Muscle of leg (tissue), 16 donors: ENCODE measurements at places on chromosomes 1 and 21. TPM values are rescaled to one million over a fixed set of nuclear protein-coding genes. Genes with fewer than 3 reads are reported as not detected.

The ZFP69 gene
- 4.4 TPM for polyA plus RNA-seq

The CFAP126 gene
- polyA plus RNA-seq, result not detected

The LAX1 gene
- polyA plus RNA-seq, result 0.07 TPM

The ZNF593OS gene
- 0.55 TPM for polyA plus RNA-seq

The CYYR1 gene
- polyA plus RNA-seq, result 13.2 TPM

The OR2L8 gene
- polyA plus RNA-seq, result not detected

The CD1D gene
- polyA plus RNA-seq, result 1.6 TPM

GRCh38 chr1:67834246-67834877 is 1.1 kb upstream of the GNG12 start:
- no peak for DNase-seq

GRCh38 chr21:45411810-45412206 is 6.8 kb downstream of the COL18A1 start:
- no peak for DNase-seq

DNA sequence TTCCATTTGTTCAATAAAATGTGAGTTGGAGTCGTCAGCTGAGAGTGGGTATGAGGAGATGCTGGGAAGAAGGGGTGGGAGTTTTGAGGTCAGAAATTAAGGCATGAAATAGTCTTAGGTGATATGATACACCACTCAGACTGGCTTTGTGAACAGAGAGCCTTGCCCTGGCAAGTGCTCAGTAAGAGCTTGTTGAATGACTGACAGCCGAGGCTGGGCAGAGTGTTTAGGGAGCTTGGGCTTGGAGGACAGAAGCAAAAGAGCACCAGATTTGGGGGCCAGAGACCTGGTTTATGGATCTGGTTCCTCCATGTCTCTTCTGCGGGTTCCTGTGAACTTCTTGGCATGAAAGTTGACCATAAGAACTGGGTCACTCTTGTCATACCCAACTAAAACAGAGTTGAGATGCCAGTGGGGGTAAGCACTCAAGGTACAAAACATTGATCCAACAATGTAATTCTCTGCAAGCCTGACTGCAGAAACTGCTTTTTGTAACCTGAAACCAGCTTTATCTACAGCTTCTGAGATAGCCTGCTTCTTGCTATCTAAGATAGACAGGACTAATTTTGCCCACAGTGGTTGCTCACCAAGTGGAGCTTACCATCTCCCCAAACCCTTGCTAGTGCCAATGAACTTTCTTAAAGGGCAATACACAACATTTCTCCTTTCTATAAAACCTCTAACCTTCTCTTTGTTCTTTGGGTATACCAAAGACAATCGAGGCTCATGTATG is 126.4 kb downstream of the TENT5C start:
- no peak for DNase-seq

- DNase-seq, result no peak
These were observed 13.1 kb upstream of the BCL9 start for GRCh38 chr1:147527941-147528936.

DNA sequence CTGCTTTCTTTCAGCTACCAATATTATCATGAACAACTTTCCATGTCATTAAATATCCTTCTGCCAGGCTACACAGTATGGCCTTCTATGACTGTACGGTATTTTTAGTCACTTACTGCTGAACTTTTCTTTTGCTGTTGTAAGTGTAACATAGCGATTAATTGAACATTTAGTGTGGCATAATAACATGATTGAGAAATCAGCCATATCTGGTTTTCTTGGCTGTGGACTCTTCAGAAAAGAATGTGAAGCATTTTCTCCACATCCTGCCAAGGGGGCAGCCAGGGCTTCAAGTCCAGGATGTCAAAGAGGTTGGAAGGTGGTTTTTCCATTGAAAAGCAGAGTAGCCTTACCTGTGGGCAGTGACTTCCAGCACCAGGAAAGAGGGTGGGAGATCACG is 8.8 kb upstream of the AHCYL1 start:
- no peak for DNase-seq

- DNase-seq, result no peak
These were observed 457.4 kb downstream of the SETD4 start for GRCh38 chr21:35602811-35603362.

DNA sequence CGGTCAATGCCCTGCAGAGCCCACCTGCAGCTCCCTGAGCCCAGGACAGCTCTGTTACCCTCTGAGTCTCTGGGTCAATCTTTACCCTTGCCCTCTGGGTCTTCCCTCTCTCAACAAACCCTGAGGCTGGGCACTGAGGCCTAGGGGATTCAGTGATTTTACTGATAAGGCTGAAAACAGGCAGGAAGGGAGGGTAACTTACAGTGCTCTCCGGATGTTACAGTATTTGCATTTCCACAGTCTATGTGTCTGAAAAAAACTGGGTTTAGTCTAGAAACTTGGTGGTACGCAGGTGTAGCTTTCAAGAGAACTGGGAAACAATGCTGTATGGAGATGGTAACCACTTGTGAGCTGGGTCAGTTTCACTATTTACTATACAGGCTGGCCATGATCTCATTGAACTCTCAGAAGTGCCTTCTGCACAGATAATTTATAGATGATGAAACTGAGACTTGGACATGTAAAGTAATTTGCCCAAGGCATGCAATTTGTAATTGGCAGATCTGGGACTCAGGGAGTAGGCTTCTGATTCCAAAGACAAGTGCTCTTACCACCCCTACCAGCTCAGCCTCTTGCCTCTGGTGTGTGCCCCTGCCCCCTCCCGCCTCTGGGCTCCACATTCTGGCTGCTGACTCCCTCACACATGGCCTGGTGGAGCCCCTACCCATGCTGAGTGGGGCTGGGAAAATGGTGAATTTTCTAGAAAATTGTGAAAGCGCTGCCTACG is 48.8 kb downstream of the TENT5C start:
- DNase-seq, result no peak

GRCh38 chr1:3423245-3423829 is 31.1 kb upstream of the ARHGEF16 start:
- no peak for DNase-seq

GRCh38 chr1:54296666-54297065 is 96.7 kb downstream of the MRPL37 start:
- DNase-seq, result no peak

DNA sequence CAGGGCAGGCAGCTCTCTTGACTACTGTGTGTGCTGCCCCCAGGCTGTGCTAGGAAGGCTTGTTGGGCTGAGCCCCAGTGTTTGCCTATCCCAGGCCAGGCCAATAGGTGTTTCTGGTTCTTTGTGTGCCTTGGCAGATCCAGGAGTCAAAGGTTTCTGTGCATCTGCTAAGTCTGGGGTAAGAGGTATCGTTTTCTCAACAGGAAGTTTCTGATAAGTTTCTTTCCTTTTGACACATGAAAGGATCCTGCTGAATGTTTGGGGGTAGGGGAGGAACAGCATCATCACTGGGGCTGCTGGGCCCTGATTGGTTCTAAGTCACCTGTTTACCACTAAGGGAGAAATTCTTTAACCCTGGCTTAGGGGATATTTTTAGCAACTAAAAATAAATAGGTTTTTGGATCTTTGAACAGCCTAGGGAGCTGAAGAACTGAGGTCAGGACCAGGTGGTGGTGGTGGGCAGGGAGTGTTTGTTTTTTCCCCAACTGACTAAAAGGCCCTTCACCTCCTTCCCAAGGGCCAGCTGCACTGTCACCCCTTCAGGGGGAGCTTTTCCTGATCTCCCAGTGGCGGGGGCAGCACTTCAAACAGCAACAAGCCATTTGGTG is 85.1 kb downstream of the KCNN3 start:
- no peak for DNase-seq

GRCh38 chr1:222187566-222188332 is 360.2 kb downstream of the HHIPL2 start:
- DNase-seq, result peak; percentile 6

GRCh38 chr1:38489844-38490270 is 369.7 kb downstream of the RRAGC start:
- DNase-seq, result no peak

GRCh38 chr1:245715291-245715701 is 560.5 kb downstream of the KIF26B start:
- no peak for DNase-seq

DNA sequence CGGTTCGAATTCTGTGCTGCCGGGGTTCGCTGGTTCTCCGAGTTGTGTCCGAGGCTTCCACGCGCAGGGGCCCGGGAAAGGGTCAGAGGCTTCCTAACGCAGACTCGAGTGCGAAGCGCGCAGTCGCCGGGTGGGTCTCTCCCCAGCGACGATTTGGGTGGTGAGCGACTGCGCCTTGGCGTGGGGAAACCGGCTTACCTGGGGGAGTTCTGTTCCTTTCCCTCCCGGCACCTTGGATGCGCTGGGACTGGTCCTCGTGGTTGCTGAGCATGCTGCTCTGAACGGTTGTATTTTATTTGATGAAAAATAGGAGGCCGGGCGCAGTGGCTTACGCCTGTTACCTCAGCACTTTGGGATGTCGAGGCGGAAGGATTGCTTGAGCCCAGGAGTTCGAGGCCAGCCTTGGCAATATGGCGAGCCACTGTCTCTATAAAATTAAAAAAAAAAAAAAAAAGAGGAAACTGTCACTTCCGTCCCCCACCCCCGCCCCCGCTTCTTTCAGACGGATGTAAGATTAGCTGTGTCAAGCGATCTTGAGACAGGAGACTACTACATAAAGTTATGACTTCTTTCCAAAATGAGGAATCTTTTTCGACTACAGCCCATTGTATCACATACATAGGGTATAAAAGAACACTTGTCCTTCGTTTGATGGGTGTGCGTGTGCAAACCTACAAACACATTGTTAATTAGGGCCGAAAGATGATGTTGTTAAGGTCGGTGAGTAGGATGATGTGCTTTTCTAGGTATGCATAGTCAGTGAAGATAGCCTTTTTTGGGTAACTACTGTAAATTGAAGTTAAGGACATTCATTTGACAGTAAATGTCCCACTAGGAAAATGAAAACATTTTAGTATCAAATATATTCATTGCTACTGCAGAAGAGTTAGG is at the start of gene CCDC18:
CCDC18 (plus strand) TSS at position 2 of the 891 bp plus-strand sequence. CDS start 2,638 bp downstream, outside the sequence.
- peak; percentile 57 for DNase-seq

DNA sequence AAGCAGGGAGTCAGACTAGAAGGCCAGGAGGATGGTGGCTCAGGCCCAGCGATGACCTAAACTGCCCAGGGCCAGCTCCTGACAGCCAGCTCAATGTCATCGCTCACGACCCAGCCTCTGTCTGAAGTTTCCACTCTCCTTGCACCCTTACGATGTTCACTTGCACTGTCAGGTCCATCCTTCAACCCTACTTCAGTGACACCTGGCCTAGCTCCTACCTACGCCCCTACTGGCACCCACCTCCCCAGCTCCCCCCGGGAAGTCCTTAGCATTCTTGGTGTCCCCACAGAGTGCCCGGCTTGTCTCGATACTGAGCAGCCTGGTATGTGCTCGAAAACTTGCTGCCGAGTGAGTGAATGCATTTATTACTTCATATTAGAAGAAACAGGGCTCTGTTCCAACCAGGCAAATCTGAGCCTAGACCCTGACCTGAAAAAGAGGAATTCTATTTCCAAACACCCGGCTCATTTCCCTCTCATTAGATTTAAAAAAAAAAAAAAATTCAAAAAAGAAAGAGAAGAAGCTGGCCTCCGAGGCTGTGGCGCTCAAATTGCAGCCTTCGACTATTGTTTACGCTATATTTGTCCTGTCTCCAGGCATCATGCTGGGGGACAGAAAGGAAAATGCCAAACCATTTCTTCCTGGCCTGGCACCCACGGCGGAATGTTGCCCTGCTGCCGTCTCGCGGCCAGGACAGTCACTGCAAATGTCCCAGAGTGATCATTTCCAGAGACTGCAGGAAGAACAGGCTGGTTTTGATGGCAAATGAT is 29.8 kb upstream of the LRRC38 start:
- DNase-seq, result peak; percentile 78

- no peak for DNase-seq
These were observed 65.1 kb downstream of the CLIC6 start for GRCh38 chr21:34733852-34734251.

DNA sequence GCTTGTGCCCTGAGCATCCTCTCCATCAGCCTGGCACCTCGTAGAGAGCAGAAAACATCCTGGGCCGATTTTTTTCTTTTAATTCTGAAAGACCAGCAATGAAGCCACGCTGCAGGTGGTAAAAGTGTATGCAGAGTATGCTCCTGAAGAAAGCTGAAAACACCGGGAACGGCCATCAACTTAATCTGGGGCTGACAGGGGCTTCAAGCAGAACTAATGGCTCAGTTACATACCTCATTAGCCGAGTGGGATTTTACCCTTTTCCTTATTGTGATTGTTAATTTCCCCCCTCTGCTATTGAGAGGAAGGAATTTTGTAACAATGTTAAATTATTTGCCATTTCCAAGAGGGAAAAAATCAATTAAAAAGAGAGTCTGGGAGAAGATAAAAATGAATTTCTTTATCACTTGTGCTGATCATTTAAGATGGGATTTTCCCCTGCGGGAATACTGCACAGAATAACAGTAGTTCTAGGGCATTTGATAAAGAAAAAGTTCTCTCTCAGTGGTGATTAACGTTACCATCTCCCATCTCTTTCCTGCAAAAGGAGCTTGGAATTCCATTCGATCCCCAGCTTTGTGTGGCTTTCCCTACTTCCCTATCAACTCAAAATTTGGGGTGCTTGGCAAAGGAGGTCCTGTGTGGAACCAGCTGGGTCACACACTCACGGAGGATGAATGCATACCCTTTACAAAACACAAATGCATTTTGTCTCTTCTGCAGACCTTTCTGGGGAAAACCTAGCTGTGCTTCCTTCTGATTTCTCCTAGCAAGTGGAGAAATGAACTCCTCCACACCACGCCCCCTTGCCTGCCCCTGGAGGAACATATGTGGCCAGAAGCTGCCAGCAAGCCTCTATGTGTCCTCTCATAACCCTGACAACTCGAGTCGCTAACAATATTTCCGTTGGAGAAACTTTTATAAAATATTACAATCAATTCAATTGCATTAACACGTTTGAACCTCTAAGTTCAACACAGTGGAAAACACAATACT is 70.9 kb downstream of the RRAGC start:
- DNase-seq, result no peak
